Stimulated activated CD8-positive, alpha-beta memory T cell treated with anti-CD3 and anti-CD28 coated beads, Interleukin-15, amount 100 ng/mL, for 24 hours (primary cell): ENCODE measurements at places on chromosomes 2 and 18.

- DNase-seq, result no peak
Measured at GRCh38 chr2:132760405-132760804, 90.4 kb upstream of the LYPD1 start.

DNA sequence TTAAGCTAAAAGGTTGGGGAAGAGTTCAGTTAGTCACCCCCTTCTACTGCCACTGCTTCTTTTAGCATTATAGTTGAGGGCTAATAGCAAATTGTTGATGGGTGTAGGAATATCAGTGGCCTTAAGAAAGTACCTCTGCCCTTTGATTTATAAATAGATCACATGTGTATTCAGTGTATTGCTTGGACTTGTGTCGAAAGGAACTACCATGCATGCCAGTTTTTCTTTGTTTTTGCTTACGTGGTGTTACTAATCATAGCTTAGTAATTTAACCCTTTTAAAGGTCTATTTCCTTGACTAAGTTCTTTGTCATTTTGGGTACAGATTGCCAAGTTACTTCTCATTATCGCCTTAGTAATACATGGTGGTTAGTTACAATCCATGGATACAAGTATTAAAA is 85.6 kb downstream of the MIB1 start:
- no peak for DNase-seq

GRCh38 chr2:145292166-145292565 is 772.2 kb upstream of the ZEB2 start:
- DNase-seq, result no peak

DNA sequence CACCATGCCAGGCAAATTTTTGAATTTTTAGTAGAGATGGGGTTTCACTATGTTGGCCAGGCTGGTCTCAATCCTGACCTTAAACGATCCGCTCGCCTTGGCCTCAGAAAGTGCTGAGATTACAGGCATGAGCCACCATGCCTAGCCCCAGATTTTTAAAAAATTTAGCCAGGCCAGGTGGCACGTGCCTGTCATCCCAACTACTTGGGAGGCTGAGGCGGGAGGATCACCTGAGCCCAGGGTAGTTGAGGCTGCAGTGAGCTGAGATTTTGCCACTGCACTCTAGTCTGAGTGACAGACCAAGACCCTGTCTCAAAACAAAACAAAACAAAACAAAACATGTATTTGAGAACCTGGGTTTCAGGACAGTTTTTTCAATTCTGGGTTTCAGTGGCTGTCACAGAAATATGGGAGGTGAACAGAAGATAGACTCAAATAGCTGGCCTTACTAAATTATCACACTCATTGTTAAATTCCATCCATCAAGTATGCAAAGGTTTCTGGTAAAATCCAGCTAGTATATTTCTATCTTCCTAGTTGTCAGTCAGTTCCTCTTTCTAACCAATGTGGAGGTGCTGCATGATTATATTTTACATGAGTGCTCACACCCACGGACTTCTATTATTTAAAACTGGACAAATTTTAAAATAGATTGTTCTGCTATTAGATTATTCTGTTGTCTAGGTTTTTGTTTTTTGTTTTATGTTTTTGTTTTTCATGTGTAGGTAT is 5.4 kb downstream of the ALPG start:
- no peak for DNase-seq

- no peak for DNase-seq
Measured at GRCh38 chr2:96651793-96652192, 9.2 kb downstream of the FER1L5 start.

- no peak for DNase-seq
Measured at GRCh38 chr18:3623769-3624545, 174.0 kb downstream of the TGIF1 start.
